Hematopoietic multipotent progenitor cell treated with erythropoietin and hydrocortisone succinate and interleukin-3 and kit ligand, for 4 days (in vitro differentiated cells): ENCODE measurements at places on chromosomes 6 and 20.

GRCh38 chr6:155223646-155224451 lies 40.0 kb upstream of the CLDN20 start:
- DNase-seq = peak; percentile 44

GRCh38 chr6:169654598-169655391 lies 47.0 kb downstream of the WDR27 start:
- DNase-seq = peak; percentile 47

DNA sequence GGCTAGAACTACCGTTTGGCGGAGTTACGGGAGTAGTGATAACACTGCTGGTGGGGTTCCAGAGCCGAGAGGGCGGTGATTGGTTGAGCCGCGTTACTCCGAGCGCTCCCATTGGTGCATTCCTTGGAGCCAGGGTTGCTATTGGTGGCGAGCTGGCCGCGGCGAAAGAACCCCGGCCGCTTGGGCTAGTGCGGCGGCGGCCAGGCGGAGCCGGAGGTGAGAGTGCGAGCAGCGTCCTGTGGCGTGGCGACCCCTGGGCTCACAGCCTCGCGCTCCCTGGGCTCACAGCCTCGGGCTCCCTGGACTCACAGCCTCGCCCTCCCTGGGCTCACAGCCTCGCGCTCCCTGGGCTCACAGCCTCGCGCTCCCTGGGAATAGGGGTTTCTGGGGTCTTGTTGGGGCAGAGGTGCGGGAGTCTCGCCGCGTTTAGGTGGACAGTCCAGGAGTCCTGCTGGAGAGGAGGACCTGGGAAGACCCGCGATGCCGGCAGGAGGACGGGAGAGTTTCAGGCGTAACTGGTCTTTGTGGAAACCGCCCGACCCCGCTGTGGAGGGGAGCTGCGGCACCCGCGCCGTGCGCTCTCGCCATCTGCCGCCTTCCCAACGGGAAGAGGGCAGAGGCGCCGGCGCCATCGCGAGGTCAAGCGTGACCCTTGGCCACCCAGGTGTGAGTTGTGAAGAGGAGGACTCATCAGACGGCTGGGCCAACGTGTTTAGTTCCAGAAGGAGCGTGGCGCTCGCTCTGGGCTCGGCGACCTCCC lies 12.2 kb downstream of the PRDM13 start:
- no peak for DNase-seq

- DNase-seq = no peak
Measured at GRCh38 chr20:61030130-61030529, 221.9 kb upstream of the CDH4 start.

DNA sequence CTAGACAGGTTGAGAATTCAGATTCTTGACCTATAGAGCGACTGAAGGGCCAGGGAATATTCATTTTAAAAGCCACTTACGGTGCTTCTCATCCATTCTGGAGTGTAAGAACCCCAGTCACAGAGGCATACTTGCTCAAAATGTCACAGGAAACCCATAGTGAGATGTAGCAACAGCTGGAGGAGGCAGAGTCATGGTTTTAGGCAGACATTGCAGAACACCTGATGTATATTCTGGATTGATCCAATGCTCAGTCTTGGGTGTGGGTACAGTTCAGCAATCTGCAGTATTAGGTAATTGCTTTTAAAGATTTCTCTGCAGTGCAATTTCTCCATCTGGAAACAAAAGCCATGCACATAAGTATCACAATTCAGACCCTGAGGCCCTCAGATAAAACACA lies 137.4 kb upstream of the SLC22A23 start:
- no peak for DNase-seq

DNA sequence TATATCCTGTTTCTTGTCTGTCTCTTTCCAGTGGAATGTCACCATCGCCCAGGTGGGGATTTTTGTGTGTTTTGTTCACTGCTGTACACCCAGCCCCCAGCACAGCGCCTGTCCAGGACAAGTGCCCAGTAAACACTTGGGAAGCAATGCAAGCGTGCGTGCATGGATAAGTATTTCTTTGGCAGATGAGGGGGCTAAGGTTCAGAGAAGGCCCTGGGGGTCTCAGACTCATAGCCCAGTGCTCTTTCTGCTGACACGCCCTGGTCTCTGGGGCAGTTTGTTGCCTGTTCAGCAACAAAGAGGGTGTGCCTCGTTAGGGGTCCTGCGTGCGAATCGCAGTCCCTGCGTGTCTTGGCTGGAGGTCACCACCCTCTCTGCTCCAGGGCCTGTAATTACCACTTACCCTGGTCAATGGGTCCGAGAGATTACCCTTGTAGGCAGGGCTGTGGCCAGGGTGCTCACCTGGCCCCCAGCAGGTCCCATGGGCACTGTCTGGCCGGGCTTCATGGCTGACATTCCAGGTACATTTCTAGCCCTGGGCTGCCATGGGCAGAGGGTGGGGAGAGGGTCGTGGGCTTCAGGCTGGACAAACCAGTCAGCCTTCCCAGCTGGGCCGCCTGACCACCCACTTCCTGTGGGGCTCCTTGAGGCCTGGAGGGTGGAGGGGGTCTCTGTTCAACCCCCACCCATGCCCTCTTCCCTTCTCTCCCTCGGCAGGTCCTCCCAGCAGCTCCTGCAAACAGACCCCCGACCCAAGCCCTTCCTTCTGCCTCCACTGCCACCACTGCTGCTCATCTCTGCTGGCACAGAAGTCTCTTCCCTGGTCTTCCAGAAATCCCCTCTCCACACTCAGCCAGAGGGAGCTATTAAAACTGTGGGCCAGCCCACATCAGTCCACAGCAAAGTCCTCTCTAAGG lies 87.1 kb downstream of the CEBPB start:
- no peak for DNase-seq

DNA sequence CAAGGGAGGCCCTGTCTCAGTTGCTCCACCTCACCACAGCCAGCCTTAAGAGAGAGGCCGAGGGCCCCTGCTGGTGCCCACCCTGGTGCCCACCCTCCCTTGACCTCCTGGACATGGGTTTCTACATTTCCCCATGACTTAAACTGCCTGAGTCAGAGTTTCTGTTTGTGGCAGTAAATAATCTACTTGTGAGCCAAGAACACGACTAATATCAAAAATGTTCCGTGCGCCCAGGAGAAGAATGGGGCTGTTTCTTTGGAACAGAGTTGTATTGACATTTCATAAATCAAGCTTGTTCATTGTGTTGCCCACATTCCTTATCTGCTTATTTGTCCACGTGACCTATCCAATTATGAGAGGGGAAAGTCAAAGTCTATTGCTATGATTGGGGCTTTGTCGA lies 143.5 kb downstream of the ANKRD60 start:
- DNase-seq = no peak

GRCh38 chr6:27940766-27941165 lies 16.3 kb upstream of the OR2B6 start:
- DNase-seq = peak; percentile 58

- no peak for DNase-seq
Measured at GRCh38 chr20:6718662-6719368, 48.7 kb upstream of the BMP2 start.

DNA sequence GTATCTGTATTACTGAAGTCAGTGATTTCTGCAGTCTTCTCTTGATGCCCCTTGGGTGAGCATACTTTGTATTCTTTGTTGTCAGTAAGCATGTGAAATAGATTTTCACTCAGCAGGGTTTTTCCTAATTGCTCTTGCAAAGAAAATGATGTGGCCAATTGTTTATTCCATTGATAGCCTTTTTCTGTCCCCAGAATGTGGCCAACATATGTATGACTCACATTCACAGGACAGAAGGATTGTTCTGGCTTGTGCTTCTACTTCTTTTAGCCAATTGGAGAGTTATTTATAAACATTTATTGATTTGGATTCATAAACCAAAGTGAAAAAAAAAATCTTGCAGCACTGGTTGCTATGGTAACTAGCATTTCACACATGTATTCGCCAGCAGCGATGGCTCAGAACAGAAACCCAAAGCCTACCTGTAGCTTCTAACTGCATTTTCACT lies 54.4 kb upstream of the RBM24 start:
- no peak for DNase-seq

GRCh38 chr6:113281431-113281830 lies 575.7 kb upstream of the MARCKS start:
- no peak for DNase-seq

- peak; percentile 92 for DNase-seq
Measured at GRCh38 chr20:8527998-8528723, 396.1 kb downstream of the PLCB1 start.

DNA sequence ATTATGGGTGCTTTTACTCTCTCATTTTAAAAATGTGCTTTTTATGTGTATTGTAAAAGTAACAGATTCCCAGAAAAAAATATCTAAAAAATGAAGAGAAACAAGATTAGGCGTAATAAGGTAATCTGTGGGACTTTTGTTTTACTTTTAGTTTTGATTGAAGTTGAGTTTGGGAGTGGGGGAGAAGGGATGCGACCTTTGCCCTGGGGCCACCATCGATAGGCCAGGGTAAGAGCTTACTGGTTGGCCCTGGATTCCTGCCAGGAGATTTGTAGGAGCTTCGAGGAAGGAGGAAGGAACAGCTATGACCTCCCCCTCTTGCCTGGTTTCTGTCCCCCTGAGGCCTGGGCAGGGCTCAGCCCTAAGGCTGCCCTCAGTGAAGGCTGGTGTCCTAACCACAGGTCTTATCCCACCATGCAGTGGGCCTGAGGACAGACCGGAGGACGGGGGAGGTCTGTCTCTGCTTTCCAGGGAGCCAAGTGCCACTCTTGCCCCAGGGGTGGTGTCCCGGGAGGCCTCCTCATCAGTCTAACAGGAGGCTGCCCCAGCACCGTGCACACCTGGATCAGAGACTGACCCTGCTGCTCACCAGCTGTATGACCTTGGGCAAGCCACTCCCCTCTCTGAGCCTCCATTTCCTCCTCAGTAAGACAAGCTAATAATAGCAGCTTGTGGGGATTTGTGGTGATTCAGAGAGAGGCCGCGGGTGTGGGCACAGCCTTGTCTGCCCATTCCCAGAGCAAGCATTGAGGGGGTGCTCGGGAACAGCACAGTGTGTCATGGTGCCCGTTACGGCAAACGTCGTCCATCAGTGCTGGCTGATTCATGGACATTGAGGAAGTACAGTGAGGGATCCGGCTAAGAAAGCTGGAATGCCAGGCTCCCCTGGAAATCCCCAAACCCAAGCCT lies 21.2 kb downstream of the TGM2 start:
- DNase-seq = peak; percentile 84

GRCh38 chr6:170225852-170226417 lies 64.9 kb downstream of the DLL1 start:
- no peak for DNase-seq

DNA sequence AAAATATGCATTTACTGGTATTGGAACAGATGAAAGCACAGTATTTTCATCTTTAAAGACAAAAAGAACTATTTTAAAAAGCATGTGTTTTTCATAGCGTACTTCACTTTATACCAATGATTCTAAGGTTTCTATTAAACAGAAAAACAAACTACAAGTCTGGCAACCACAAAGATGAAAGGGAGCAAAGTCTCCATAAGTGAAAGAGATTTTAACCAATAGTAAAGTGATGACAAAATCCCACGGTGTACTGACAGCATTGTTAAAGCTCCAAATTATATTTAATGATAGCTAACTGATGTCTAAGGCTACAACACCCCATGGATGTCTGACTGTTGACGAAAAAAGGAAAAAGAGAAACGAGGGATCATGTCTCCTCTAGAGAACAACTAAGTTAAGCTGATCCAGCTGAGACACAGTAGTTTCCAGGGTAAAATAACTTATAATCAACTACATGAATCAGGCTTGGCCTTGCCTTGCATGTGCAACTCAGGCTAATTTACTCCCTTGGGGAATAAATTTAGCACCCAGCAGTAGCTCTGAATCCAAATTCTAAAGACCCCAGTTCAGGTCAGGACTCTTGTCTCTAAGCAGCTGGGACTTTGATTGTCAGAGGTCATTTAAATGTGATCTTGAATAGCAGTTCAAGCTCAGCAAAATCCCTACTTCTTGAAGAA lies 56.0 kb upstream of the TAB2 start:
- no peak for DNase-seq

DNA sequence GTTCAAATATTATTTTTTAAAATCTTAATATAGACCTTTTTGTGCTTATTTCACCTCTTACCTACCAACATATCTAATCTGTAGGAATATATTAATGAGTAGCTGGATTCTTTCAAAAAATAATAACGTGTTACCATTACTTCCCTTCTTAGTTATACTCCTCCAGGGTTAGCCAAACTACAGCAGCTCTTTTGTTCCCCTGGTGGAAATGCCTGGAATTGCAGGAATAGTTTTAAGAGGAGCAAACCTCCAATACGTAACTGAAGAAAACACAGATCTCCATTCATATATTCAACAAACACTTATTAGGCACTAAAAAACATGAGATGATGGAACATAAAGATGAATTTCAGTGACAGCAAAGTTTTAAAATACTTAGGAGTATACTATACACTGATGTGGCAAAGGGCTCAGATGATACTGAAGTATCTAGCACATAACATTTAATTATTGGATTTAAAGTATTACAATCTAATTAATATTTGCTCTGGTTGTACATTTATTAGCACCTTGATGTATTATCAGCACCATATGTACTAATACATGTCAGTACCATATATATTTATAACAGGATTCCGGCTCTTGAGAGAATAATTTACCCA lies 78.3 kb downstream of the TBX18 start:
- peak; percentile 51 for DNase-seq

DNA sequence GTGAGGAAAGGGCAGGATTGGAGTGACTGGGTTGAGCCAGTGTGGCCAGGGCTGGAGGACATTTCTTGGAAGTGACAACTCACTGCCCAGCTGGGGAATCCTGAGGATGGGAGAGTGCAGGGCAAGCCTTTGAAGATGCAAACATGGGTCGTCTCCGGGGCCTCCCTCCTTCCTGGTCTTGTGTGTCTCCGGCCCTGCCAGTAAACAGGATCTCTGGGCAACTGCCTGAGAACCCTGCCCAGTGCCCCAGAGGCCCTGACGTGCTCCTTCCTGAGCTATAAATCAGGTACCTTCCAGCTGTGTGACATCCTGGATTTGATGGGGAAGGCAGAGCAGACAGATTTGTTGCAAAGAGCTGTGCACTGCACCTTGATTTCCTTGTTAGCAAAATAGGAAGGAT lies 12.9 kb upstream of the TCF15 start:
- DNase-seq = no peak

DNA sequence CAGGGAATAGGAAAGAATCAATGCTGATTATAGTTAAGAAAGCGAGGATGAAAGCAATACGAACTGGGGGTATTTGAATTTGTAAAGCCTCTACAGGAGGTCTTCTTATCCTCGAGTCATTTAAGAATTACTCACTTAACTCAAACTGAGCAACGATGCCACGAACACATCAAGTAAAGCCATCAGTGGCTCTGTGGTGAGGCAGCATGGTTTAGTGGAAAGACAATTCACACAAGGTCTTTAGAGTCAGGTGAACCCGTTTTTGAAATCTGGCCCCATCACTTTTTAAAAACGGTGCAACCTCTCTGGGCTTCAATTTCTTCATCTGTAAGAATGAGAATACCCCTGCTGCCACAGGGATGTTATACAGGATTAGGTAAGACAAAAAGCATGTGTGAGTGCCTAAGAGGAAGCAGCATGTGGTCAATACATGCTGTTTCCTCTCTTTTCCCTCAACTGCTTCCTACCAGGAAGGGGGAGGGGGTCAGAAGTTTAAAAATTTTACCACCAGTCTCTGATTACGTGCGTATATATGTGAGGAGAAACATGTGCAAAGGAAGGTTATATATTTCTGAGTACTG lies 162.0 kb downstream of the BTBD9 start:
- peak; percentile 11 for DNase-seq

- no peak for DNase-seq
Measured at GRCh38 chr6:13733178-13733887, 21.7 kb upstream of the RANBP9 start.
